ENCODE measurements at places on chromosomes 11 and 22. TPM values are rescaled to one million over a fixed set of nuclear protein-coding genes. Genes with fewer than 3 reads are reported as not detected.

Gene CHRNA10
- total RNA-seq, result 2.4 TPM

GRCh38 chr11:59552844-59553243, 41.5 kb downstream of the OR4D9 start:
- H3K36me3 ChIP-seq, result no peaks in the 10 kb centered on the region
- H3K4me1 ChIP-seq, result no peaks in the 10 kb centered on the region
- DNase-seq, result no peak
- no peak overlapping the region for H3K27ac ChIP-seq
- no peaks in the 10 kb centered on the region for H3K27me3 ChIP-seq

DNA sequence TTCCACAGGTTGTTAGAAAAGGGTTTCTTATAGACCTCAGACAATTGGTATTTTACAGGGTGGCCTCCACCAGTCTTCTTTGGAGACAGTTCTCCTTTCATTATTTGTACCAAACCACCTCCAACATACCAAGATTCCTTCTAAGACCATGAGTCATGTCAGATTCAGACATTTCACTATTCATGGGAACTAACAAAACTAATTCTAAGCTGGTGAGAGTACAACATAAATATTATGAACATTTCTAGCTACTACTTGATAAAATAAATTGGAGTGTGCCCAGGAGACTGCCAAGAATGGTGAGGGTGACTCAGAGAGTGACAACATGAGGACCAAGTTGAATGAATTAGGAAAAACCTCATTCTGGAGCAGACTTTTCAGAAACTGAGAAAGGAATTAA, 494.6 kb upstream of the LRRC4C start:
- DNase-seq, result no peak
- H3K4me3 ChIP-seq, result no peak overlapping the region
- no peaks in the 10 kb centered on the region for H3K27me3 ChIP-seq
- no peaks in the 10 kb centered on the region for H3K4me1 ChIP-seq
- no peak overlapping the region for H3K27ac ChIP-seq
- no peaks in the 10 kb centered on the region for H3K36me3 ChIP-seq

Gene SSTR3
- not detected for total RNA-seq

DNA sequence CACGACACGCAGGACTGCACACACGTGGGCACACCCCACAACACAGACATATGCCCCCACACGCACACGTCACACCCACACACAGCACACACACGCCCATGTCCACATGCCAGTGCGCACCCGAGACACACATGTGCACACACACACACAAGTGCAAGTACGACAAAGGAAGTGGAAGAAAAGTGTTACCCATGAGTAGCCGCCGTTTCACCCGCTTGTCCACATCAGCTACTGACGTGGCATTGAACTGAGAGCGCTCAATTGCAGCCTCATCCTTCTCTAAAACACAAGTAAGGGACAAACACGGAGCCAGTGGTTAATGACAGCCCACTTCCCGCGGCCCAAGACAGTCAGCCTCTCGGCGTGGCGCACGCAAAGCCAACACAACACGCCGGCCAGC, 68.4 kb upstream of the TTLL12 start:
- no peak overlapping the region for H3K27ac ChIP-seq
- H3K27me3 ChIP-seq, result no peaks in the 10 kb centered on the region
- DNase-seq, result no peak
